Activated CD4-positive, CD25-positive, alpha-beta regulatory T cell treated with anti-CD3 and anti-CD28 coated beads, Interleukin-2, amount 50 U/mL, for 16 hours (primary cell): ENCODE measurements at places on chromosomes 2 and 18.

DNA sequence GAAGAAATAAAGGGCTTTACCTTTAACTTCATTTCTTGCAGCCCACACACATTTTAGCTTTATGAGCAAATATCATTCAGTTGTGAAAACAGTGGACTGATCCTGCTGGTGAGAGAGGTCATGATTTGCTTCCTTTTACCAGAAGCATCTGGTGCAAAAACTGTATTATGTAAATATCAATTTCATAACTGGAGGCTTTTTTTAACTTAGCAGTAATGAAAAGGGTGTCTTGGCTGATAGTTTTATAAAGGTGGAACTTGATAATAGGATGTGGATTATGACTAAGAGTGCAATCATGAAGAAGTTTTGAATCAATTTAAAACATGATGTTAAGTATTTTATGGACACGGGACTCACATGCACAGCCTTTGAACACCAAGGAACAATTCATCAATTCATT, 304.4 kb downstream of the GULP1 start:
- no peak for DNase-seq

DNA sequence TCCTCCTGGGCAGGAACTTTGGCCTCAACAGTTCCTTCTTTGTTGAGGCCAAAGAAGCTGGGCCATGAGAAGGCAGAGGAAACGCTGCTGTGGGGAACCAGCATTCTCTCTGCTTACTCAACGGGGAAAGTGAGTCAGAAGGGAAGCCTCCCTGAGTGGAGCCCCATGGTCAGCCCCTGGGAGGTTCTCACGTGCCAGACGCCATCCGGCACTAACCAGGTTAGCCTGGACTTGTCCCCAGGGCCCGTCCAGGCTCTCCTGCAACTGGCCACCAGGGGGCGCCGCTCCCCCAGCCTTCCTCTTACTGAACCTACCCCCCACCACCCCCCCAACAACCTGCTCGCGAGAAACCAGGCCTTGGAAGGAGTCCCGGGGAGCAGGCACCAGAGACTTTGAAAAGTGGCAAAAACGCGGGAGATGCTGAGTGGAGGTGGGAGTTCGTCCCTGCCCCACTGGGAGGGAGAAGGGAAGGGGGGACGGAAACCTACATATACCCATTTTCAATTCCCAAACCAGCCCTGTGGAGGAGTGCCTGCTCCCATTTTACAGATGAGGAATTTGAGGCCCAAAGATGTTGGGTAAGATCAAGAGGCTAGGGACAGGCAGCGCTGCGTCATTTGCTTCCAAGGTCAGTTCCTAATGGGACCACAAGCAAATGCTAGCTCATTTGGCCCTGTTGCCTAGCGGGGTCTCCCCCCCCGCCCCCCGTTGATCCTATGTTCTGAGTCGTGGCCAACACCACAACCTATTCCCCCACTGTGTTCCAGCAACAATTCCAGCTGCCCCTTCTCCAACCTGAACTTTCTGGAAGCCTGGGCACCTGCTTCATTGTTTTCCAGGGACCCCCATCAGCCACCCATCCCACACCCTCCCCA, 20.0 kb downstream of the TEX44 start:
- DNase-seq: peak; percentile 80

GRCh38 chr2:207254591-207255464, 89.1 kb upstream of the KLF7 start:
- no peak for DNase-seq

DNA sequence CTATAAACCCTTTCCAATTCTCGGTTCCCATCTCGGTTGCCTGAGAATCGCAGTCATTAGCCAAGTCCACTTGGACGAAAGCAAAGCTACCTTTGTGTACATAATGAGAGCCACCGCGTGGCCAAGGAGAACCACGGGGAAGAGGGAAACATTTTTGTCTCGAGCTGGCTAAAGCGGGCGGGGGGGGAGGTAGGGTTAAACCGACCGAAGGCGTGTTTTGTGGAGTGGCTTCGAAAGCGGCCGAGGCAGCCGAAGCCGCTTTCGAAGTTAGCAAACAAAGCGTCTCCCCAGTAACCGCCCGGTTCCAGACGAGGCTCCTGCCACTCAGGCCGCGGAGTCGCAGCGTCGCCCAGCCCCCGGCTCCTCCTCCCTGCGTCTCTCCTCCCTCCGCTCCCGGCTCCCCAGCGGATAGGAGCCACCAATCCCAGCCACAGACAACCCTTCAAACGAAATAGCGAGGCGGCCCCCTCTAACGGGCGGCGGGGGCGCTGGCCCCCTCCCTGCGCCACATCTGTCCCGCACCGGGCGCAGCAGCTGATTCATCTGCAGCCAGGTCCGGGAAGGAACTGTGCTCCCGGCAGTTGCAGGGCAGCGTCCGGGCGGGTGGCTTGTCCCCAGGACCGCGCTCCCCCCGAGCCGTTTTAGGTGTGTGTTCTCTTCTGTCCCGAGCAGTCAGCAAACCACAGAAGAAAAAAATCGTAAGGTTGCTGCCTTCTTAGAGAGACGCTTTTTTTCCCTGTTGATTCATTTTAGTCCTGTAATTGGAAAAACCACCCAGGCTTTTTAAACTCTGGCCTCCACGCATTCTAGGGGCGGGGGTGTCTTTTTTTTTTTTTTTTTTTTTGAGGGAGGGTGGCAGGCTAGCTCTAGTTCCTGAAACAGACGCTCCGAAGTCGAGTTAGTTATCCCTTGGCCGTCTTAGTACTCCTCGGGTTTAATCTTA, 1.8 kb upstream of the TGIF1 start:
- DNase-seq: no peak

GRCh38 chr18:55085557-55086285, 126.5 kb upstream of the CCDC68 start:
- DNase-seq: no peak

- no peak for DNase-seq
Observed at GRCh38 chr2:111072220-111072871, 48.4 kb upstream of the BCL2L11 start.

GRCh38 chr2:84055816-84056215, 403.3 kb downstream of the SUCLG1 start:
- DNase-seq: no peak

- no peak for DNase-seq
Observed at GRCh38 chr18:31301201-31301655, 16.7 kb upstream of the DSG1 start.
